ENCODE measurements at places on chromosomes 5 and 9.

DNA sequence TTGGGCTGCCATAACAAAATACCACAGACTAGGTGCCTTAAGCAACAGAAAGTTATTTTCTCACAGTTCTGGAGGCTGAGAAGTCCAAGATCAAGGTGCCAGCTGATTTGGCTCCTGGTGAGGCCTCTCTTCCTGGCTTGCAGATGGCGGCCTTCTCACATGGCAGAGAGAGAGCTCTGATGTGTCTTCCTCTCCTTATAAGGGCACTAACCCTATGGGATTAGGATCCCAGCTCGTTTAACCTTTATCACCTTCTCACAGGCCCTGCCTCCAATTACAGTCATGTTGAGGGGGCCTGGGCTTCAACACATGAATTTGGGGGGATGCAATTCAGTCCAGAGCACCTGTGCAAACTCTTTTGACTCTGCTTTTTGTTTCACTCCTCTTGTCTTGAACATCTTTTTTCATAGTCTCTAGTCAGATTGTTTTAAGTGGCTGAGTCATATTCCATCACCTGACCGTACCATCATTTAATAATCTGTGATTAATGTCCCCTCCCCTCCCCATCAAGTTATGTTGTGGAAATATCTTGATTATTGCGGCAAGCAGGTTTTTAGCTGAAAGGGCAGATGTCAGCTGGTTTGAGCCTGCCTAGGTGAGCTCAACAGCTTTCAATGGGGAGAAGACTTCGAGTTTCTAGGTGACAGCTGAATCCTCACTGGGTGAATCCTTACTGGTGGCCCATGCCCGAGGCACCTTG is 61.8 kb downstream of the NDFIP1 start:
- no peak for DNase-seq

DNA sequence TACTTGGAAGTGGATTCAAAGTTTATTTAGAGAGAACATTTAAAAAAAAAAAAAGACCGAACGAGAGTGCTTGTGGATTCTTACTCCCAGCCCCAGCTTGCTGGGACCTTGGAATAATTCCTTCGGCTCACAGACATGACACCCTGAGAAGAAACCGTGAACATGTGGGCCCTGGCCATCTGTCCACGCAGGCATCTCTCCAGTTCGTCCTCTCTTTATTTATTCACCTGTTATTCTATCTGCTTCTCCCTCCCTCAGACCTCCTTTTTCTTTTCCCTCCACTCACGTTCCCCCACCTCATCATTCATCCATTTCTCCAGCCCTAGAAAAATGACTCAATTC is 93.7 kb upstream of the PHYKPL start:
- no peak for DNase-seq

- no peak for DNase-seq
Observed at GRCh38 chr5:55621229-55621628, 86.5 kb upstream of the PLPP1 start.

- DNase-seq: no peak
Observed at GRCh38 chr5:10981932-10982331, 220.9 kb upstream of the DAP start.

DNA sequence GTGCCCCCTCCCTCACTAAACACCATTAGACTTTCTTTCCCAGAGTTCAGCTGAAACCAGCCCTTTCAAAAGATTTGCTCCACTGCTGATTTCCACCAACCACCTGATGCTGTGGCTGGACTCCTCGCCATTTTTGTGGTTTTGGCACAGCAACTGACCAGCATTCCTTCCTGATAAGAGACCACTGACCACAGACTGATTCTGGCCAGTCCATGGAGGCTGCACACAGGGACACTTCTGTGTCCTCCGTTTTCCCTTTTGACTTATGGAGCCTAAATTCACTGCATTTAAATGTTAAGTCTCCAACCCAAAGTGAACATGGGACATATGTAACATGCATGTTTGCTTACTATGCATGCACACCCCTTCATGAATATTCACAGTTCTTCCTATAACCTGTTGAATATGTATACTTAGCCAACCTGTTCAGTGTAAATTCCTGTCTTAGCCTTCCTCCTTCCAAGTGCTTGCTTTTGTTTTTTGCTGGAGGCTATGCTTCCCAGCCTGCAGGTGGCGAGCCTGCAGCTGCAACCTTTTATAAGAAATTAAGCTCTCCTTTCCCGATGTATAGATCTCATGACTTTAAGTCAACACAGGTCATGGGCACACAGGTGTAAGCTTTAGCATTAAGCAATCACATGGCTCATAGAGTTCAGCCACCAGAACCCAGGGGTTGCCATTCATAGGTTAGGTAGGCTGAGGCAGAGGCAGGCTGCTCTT is 78.7 kb downstream of the ACTL7B start:
- no peak for DNase-seq

DNA sequence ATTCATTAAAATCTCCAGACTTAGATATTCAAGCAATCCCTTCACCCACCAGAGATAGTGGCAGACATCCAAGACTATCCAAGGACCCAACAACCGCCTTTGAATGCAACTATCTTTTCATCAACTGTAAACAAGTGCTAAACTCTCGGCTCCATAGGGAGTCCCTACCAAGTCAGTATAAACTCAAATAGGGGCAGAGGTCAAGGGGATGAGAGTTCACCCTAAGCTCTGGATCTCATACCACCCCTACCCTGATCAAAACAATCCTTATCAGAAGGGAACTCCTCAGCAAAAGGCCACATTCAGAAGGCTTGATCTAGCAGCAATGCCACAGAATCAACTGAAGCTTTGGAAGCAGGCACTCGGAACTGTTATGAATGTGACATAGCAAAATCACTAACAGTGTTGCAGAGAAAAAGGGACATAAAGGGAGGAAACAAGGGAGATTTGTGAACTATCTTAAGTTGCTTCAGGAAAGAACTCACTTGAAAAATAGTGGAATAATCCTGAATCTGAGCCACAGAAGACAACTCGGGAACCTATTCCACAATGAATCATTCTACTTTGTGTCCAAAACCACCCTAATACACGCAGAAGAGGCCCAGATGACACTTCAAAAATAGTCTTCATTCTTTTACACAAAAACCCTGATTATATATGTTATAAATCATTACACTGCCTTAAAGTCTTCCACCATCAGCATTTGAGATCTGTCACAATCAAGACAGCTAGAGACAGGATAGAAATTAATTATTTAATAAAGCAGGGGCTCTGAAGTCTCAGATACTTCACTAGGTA is 49.8 kb downstream of the NR6A1 start:
- DNase-seq: no peak

GRCh38 chr9:27572918-27573633 is at the start of gene C9orf72:
Gene C9orf72, minus strand, starts transcription at chr9:27573481. Its CDS starts 6,361 bp downstream, at chr9:27567120.
- DNase-seq: peak; percentile 88

GRCh38 chr5:166340039-166340438 is 1951.4 kb upstream of the WWC1 start:
- no peak for DNase-seq

- no peak for DNase-seq
Observed at GRCh38 chr5:147455822-147456450, 53.9 kb downstream of the DPYSL3 start.

- DNase-seq: no peak
Observed at GRCh38 chr9:111154081-111154562, 115.9 kb upstream of the LPAR1 start.

DNA sequence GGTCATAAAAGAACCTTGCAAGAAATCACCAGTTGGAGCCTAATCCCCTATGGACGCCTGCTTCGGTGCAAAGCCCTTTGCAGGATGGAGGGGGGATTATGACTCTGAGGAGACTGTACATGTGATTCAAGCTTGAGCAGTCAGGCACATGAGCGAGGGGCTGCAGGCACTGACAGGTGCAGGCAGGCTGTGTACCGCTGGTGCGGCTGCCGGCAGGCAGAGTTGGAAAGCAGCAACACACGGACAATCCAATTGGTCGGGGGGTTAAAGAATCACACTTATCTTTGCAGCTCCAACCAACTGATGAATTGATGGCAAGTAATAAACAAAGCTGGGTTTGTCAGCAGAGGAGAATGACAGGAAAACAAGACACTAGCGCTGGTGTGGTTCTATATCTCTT is 5.7 kb downstream of the WHRN start:
- DNase-seq: no peak

- DNase-seq: no peak
Observed at GRCh38 chr5:179485845-179486575, 64.3 kb upstream of the RUFY1 start.

- no peak for DNase-seq
Observed at GRCh38 chr9:133158695-133159094, 5.0 kb downstream of the GBGT1 start.

- no peak for DNase-seq
Observed at GRCh38 chr5:127814588-127814973, 111.4 kb downstream of the CCDC192 start.

GRCh38 chr5:122836947-122837346 is 8.5 kb upstream of the SNX24 start:
- DNase-seq: no peak

- no peak for DNase-seq
Observed at GRCh38 chr5:142491270-142491669, 166.4 kb upstream of the SPRY4 start.

GRCh38 chr5:1423901-1424603 is 21.2 kb downstream of the SLC6A3 start:
- no peak for DNase-seq

DNA sequence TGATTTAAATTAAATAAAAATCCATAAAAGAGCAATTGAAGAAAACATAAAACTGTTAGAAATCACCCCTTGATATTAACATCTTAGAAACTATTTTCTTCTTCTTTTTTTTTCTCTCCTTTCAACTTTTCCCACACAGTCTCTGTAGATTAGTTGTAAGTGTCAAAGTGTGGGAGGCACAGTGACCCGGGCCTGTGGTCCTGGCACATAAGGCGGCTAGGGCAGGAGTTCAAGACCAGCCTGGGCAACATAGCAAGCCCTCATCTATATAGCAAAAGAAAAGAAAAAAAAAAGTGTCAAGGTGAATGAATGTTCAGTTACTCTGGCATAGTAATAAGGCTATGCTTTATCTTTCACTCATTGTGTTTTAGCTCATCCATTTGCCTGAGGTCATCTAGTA is 14.2 kb downstream of the RORB start:
- DNase-seq: no peak

DNA sequence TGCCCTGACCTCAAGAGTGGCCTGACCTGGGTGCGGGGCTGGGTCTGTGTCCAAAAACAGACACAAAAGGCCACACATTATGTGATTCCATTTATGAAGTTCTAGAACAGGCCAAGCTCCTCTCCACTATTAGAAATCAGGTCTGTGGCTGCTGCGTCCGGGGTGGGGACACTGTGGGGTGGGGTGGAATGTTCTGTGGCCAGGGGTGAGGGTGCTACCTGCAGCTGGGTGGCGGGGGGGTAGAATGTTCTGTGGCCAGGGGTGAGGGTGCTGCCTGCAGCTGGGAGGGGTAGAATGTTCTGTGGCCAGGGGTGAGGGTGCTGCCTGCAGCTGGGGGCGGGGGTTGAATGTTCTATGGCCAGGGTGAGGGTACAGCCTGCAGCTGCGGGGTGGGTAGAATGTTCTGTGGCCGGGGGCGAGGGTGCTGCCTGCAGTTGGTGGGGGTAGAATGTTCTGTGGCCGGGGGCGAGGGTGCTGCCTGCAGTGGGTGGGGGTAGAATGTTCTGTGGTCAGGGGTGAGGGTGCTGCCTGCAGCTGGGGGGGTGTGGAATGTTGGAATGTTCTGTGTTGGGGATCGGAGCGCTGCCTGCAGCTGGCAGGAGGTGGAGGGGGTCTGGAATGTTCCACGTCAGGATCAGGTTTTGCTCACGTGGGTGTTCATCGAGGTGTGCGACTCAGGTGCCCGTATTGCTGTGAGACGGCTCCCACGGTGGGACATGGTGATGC is 8.3 kb downstream of the LCN12 start:
- DNase-seq: peak; percentile 47

Data from CD4-positive, alpha-beta T cell treated with Interferon gamma for 1 hour (primary cell).